ENCODE measurements at places on chromosomes 13 and 19.

- DNase-seq: no peak
Measured at GRCh38 chr13:98158172-98158899, 15.4 kb downstream of the FARP1 start.

DNA sequence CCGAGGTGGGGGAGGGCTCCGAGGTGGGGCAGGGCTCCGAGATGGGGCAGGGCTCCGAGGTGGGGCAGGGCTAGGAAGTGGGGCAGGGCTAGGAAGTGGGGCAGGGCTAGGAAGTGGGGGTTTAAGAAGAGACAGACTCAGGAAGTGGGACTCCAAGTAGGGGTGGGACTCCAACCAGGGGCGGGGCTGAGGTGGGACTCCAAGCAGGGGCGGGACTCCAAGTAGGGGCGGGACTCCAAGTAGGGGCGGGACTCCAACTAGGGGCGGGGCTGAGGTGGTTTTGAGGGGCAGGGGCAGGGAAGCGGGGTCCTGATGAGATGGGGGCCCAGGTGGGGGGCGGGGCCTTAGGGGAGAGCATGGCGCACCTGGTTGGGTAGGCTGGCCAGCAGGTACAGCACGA is 13.6 kb downstream of the CFD start:
- DNase-seq: no peak

DNA sequence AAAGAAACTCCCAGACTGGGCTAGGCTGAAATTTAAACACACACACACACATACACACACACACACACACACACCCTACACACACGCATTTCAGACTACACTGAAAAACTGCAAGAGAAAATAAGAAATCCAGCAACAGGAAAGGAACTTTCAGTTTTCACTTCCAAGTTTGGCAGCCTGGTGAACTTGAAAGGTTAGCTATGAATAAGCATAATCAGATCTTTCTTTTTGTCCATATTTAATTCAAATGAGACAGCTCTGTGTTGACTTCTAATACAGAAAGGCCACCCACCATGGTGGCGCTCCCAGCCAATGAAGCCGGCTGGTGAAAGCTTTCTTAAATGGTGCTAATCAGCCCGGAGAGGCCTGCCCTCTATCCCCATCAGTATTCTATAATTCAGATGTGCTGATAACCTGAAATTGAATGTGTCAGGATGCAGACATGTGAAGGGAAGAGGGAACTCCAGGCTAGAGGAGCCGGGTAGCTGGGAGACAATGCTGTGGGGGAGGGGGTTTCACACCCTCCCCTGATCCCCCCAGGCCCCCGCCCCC is 108.3 kb upstream of the ZNF536 start:
- no peak for DNase-seq

DNA sequence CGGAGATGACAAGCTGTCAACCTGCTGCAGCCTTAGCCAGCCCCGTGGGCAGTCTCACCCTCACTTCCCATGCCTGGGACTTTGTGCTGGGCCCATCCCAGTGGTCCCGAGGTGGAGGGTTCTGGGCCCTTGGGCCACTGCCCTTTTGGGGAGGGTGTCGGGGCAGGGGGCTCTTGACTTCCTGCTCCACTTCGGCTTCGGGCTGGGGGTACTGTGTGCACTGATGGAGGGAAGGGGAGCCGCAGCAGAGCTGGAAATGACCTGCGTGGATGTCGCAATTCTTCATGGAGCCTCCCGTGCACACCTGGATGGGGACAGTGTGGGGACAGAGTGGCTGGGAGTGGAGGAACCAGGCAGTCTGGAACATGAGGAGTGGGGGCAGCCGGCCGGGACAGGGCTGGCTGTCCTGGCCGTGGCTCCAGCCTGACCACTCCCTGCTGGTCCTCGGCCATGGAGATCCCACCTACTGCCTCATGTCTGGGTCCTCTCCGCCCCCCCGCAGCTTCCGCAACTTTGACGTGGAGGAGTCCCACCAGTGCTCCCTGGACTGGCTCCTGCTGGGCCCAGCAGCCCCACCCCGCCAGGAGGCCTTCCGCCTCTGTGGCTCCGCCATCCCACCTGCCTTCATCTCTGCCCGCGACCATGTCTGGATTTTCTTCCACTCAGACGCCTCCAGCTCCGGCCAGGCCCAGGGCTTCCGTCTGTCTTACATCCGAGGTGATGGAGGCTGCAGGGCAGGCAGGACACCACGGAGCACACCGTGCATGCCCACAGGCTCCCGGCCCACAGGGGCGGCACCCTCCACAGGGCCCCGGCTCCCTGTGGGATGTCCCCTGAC is 10.2 kb downstream of the LRP3 start:
- DNase-seq: no peak

DNA sequence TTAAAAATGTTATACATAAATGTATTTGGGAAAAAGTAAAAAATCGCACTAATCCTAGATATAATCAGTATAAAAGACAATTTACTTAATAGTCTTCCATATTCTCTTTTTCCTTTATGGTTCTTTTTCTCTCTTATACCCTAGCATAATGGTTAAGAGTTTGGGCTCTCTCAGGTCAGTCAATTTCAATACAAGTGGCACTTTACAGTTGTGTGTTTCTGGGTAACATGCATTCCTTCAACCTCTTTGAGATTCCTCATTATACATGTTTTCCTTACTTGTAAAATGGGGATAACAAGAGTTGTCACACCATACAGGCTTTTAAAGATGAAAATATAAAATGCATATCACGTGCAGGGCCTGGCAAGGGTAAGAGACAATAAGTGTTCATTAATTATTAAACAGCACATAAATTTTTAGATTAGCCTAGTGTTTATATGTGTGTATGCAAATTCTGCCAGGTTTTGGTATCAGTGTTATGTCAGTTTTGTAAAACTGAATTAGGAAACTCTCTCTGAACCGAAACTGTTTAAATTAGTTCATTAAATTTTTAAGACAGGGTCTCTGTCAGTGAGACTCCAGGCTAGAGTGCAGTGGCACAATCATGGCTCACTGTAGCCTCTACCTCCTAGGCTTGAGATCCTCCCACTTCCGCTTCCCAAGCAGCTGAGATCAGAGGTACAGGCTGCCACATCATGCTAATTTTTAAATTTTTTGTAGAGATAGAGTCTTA is 49.8 kb downstream of the ELF1 start:
- no peak for DNase-seq

DNA sequence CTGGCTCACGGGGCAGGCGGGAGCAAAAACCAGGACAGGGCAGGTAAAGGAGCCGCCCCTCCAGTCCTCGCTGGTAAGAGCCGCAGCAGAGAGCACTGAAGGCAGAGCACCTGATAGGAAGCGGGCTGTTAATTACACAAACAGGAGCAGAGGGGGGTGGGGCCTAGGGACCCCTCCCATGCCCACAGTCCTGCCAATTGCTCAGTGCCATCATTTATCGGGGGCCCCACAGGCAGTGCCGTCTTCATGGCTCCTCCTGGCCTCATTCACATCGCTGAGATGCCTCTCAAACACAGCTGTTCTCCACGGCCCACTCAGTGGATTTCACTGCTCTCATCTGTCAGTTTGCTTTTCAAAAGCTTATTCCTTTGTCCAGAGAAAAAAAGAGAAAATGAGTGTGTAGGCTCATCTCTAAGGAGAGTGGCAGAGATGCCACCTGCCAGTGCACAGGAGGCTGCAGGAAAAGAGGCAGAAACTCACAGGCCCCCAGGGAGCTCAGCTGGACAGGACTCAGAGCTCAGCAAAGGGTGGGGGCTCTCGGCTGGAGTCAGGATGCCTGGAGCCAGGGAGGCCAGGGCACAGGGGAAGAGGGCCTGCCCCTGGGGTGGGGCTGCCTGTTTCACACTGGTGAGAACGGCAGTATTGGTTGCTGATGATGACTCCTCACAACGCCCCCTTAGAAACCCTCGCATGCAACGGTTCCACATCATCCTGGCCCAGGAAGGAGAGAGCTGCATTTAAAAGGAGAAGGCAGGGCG is 174.6 kb downstream of the COL4A1 start:
- no peak for DNase-seq

GRCh38 chr19:9032136-9032631 is 22.0 kb upstream of the MUC16 start:
- DNase-seq: no peak

- no peak for DNase-seq
Measured at GRCh38 chr13:77196052-77196618, 130.8 kb downstream of the MYCBP2 start.

- DNase-seq: peak; percentile 63
Measured at GRCh38 chr13:75481176-75482069, 546 bp downstream of the TBC1D4 start.

- DNase-seq: peak; percentile 95
Measured at GRCh38 chr19:58575183-58576041, 2.3 kb upstream of the MZF1 start.

- DNase-seq: no peak
Measured at GRCh38 chr19:50258918-50259372, 55.5 kb downstream of the MYH14 start.

GRCh38 chr13:110150384-110151101 is 156.4 kb downstream of the COL4A1 start:
- DNase-seq: no peak

DNA sequence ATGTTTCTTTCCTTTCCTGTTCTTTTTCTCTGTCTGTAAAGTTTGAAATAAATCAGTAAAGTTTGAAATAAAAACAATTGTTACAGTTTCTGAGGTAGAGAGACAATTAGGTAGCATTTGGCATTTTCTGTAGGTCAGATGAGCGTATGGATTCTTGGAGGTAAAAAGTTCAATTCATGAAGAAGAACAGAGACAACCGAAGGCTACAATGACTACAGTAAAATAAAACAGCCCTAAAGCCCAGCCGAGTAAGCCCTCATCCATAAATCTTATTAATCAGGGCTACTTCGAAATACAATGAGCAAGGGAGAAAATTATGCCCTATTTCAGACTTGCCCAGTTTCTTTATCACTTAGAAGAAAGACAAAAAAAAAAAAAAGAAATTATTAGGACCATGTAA is 941.9 kb upstream of the SLC10A2 start:
- no peak for DNase-seq

- no peak for DNase-seq
Measured at GRCh38 chr13:42625611-42626010, 51.7 kb downstream of the TNFSF11 start.

GRCh38 chr19:9076901-9077300 is 10.0 kb upstream of the OR1M1 start:
- DNase-seq: no peak

- no peak for DNase-seq
Measured at GRCh38 chr13:75689686-75690085, 53.6 kb downstream of the LMO7 start.

GRCh38 chr13:76971215-76971614 is 20.7 kb upstream of the CLN5 start:
- no peak for DNase-seq

- DNase-seq: no peak
Measured at GRCh38 chr13:23871616-23872220, 17.5 kb downstream of the MIPEP start.

DNA sequence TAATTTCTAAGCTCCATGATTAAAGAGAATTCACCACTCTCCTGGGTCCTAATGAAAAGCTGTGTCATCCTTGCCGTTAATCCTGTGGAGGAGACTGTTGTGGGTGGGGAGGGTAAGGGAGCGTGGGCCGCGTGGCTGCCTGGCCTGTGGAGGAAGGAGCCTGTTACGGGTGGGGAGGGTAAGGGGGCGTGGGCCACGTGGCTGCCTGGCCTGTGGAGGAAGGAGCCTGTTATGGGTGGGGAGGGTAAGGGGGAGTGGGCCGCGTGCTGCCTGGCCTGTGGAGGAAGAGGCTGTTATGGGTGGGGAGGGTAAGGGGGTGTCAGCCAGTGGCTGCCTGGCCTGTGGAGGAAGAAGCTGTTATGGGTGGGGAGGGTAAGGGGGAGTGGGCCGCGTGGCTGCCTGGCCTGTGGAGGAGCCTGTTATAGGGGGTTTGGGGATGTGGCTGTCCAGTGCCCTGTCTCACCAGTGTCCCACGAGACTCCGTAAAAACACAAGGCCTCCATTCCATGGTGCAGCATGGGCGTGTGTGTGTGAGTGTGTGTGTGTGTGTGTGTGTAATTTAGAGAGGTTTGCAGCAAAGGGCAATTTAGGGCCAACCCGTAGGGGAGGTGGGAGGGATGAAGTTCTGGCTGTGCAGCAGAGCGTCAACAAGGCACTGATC is 15.6 kb upstream of the DCUN1D2 start:
- DNase-seq: no peak

- no peak for DNase-seq
Measured at GRCh38 chr19:2652504-2653099, 49.9 kb downstream of the GNG7 start.

GRCh38 chr13:82506805-82507414 is 1375.4 kb downstream of the SLITRK1 start:
- no peak for DNase-seq

DNA sequence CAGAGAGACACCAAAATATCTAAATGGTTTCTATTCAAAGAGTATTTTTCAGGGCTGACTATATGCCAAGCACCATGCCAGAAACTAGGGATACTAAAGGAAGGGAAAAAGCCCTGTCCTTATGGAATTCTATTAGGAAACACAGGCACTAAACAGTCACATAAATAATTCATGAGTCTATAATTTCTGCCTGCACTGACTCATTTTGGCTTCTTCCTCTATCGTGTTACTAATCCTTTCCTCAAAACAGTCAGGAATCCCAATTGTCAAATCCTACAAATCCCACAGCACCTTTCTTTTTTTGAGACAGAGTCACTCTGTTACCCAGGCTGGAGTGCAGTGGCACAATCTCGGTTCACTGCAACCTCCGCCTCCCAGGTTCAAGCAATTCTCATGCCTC is 29.2 kb downstream of the XPO4 start:
- no peak for DNase-seq

DNA sequence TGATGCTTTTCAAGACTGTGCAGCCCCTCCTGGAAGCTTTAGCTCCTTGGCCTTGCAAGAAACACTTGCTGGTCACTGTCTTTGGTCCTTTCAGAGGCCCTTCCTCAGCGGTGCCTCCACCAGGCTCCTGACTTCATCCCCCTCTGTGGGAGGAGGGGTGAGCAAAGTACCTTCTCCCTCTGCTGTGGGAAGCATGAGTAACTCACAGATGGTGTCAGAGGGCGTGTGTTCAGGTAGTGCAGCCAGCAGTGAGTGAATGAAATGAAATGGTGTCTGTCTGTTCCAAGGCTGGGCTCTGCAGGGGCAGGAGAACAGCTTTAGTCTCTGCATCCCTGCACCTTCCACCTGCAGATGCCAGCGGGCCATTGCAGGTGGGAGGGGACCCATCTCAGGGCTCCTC is 102.9 kb downstream of the SHISA2 start:
- no peak for DNase-seq

DNA sequence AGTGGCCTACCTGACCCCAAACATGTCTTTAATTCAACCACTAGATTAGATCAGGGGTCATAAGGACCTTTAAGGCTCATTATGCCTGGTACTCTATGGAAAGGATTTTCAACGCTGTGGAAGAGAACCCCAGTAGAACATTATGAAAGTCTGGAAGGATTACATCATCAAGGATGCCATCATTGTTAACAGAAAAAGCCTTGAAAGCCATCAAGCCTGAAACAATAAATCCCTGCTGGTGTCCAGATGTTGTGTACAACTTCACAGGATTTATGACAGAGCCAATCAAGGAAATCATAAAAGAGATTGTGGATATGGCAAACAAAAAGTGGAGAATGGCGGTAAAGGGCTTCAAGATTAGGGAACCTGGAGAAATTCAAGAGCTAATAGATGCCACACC is 59.7 kb downstream of the NAA16 start:
- DNase-seq: no peak
